ENCODE measurements at places on chromosomes 4 and X. TPM values are rescaled to one million over a fixed set of nuclear protein-coding genes. Genes with fewer than 3 reads are reported as not detected.

Gene NAP1L3
- 2.7 TPM for total RNA-seq

Gene BANK1
- 0.72 TPM for total RNA-seq

Gene CSAG3
- total RNA-seq, result not detected

Gene RAB41
- not detected for total RNA-seq

Gene CT45A2
- total RNA-seq, result not detected

Gene ADH1B
- total RNA-seq, result not detected

Gene CRMP1
- not detected for total RNA-seq

Gene CYSLTR1
- total RNA-seq, result 4.1 TPM

Gene ZNF711
- 0.30 TPM for total RNA-seq

Gene PPID
- total RNA-seq, result 31.5 TPM

Gene FAM149A
- total RNA-seq, result 0.88 TPM

Gene GPRIN3
- total RNA-seq, result 23.9 TPM

Gene SLC25A6
- 235 TPM for total RNA-seq

Gene GC
- not detected for total RNA-seq

Gene TLL1
- total RNA-seq, result not detected

Gene SOX3
- not detected for total RNA-seq

Gene GPC4
- not detected for total RNA-seq

Gene MAGEB2
- total RNA-seq, result not detected

Gene PDZD4
- 1.1 TPM for total RNA-seq

Gene TDO2
- not detected for total RNA-seq

Gene MAGEA8
- total RNA-seq, result not detected

Gene PF4V1
- total RNA-seq, result not detected

Gene GABRG1
- not detected for total RNA-seq

Gene FAM9C
- total RNA-seq, result not detected

Gene MID2
- total RNA-seq, result 10.2 TPM

Gene SMAD1
- total RNA-seq, result 0.96 TPM

Gene SORBS2
- total RNA-seq, result not detected

Gene TEX11
- not detected for total RNA-seq

Gene NAA11
- not detected for total RNA-seq

Gene USP26
- not detected for total RNA-seq

Gene C4orf50
- 0.43 TPM for total RNA-seq

Gene SLC9A7
- total RNA-seq, result 3.9 TPM

Gene CFI
- total RNA-seq, result not detected

Gene USP17L13
- not detected for total RNA-seq

Gene MCUB
- 110 TPM for total RNA-seq

Gene P2RY4
- 0.19 TPM for total RNA-seq

Gene CENPVL2
- not detected for total RNA-seq

Gene KIT
- 1.1 TPM for total RNA-seq

Gene PPP2R2C
- total RNA-seq, result not detected

Gene NDST4
- total RNA-seq, result not detected

All from activated naive CD8-positive, alpha-beta T cell treated with anti-CD3 and anti-CD28 coated beads, Interleukin-2, amount 10 ng/mL, durations not matched to agents 7 days and 5 days (primary cell).